ENCODE measurements at places on chromosomes 11 and 22.

GRCh38 chr11:110003426-110003825 lies 89.8 kb upstream of the ZC3H12C start:
- no peak for DNase-seq

- no peak for DNase-seq
Observed at GRCh38 chr22:33057363-33057995, 702 bp downstream of the SYN3 start.

DNA sequence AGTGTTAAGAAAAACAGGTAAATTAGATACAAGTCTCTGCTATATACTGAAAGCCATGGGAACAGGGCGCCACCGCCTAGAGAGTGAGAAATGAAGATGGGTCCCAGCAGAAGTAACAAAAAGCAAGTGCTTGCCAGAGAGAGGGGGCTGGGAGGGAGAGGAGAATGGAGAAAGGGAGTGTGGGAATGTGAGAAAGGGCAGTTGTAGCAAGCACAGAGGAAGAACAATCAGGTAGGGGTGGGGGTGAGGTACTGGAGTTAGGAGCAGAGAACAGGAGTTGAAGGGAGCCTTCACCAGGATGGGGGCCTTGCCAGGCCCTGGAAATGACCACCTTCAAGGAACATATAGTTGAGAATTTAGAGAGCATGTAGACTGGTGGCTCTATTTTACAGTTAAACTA lies 66.8 kb downstream of the TCF20 start:
- DNase-seq: no peak

DNA sequence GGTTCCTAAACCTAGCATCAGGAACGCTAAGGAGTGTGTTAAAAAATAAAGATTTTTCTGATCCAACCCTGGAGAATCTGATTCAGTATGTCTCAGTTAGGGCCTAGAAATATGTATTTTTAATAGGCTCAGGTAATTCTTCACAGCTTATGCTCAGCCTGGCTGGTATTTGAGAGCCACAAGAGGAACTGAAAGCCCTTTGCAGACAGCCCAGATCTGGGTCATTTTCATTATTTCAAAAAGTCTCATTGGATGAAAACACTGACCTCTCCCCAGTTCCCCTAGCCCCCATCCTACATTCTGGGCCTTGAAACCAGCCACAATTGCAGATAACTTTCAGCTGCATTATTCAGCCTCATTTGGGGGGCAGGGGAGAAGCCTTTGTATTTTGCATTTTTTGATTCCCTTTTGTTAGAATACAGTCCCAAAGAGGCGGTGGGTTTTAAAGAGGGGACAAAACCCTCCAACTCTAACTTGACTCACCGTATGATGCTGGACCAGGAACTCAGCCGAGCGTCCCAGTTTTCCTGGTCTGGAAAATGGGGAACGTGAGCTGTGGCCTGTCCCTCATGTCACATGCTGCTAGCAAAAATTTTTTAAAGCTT lies 66.0 kb upstream of the LARGE1 start:
- no peak for DNase-seq

GRCh38 chr22:41308054-41308453 lies 6.7 kb downstream of the ZC3H7B start:
- no peak for DNase-seq

GRCh38 chr11:70250876-70251658 lies 19.4 kb upstream of the PPFIA1 start:
- DNase-seq: no peak

DNA sequence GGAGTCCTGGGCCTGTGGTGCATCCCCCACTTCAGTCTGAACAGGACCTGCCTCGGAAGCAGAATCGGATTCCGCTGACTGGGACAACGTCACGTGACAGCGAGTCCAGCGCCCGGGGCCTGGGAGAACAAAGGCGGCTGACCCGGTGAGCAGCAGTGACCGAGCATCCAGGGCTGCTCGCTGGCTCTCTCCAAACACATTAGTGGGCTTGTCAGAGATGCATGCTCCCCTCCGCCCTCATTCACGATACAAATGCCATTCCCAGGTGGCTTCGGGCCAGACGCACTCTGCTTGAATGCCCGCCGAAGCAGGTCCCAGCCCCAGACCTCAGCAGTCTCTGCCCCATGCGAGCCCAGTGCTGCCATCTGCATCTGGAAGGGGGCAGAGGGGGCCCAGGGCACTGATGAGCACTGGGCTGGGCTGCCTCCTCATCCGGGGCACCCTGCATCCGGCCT lies 91.0 kb downstream of the WNT7B start:
- DNase-seq: no peak

DNA sequence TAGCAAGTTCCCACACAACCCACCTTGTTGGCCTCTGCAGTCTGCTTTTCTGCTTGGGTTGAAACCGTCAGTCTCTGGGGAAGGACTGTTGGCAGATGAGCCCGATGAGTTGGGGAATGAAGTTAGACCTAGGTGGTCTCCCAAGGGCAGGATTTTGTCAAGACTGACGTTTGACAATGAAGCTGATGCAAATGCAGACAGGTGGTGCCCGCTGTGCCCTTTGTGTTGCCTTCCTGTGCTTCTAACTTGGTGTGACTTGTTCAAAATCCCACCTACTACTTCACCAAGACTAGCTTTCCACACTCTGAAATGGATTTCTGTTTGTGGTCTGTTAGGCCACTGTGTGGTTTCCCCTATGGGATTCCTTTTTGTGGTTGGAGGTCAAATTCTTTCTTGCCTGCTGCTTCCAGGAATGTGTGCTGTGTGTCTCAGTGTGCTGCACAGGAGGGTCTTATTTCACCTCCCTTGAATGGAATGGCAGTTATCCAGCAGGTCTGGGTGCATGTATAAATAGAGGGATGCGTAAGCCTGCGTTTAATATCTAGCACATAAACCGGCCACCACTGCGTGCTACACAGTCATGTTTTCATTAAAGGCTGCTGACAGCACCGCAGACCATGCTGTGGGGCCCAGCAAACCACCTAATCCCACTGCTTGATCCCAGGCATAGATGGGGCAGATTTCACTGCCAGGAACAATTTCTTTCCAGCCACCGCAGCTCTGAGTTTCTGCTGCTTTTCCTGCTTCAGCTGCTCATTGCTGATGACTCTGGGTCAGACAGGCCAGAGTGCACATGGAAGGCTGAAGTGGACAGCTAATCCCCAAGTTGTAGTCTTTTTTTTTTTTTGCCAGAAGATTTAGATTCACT lies 44.8 kb downstream of the ADAMTS8 start:
- DNase-seq: no peak

GRCh38 chr11:12174477-12175143 lies 64.2 kb downstream of the MICAL2 start:
- DNase-seq: no peak

- DNase-seq: no peak
Observed at GRCh38 chr22:32202539-32203180, 2.2 kb downstream of the RFPL2 start.

- DNase-seq: no peak
Observed at GRCh38 chr22:40728731-40729189, 49.5 kb downstream of the MCHR1 start.

- DNase-seq: no peak
Observed at GRCh38 chr22:48357196-48357595, 1470.5 kb downstream of the BRD1 start.

DNA sequence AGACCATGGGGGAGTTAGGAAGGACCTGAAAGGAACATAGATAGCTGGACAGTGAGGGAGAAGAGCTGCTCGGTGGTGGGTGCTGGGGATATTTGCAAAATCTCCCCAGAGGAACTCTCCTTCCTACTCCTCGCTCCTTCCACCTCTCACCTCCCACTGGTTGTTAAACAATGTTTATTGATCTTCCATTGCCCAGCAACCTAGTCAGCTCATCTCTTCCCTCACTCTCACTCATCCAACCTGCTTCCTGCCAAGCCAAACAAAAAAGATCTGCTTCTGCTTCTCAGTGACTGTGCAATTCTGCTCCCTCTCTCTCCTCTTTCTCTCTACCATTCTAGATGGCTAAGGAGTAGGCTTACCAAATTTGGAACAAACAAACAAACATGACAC lies 115.0 kb downstream of the SLC1A2 start:
- no peak for DNase-seq

- no peak for DNase-seq
Observed at GRCh38 chr11:129333873-129334272, 41.8 kb upstream of the BARX2 start.

DNA sequence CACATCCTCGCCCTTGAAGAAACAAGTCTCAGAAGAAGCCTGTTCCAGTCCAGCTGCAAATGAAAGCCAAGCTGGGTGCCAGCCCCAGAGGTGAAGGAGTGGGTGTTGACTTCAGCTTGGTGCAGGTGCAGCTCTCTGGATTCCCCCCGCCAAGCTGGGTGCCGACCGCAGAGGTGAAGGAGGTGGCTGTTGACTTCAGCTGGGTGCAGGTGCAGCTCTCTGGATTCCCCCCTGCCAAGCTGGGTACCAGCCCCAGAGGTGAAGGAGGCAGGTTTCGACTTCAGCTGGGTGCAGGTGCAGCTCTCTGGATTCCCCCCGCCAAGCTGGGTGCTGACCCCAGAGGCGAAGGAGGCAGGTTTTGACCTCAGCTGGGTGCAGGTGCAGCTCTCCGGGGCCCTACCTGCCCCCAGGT lies 1234.0 kb downstream of the TBC1D22A start:
- DNase-seq: no peak

GRCh38 chr11:119940401-119940976 lies 197.4 kb downstream of the TRIM29 start:
- no peak for DNase-seq

- DNase-seq: no peak
Observed at GRCh38 chr11:2651826-2652271, 47.9 kb downstream of the KCNQ1OT1 start.

DNA sequence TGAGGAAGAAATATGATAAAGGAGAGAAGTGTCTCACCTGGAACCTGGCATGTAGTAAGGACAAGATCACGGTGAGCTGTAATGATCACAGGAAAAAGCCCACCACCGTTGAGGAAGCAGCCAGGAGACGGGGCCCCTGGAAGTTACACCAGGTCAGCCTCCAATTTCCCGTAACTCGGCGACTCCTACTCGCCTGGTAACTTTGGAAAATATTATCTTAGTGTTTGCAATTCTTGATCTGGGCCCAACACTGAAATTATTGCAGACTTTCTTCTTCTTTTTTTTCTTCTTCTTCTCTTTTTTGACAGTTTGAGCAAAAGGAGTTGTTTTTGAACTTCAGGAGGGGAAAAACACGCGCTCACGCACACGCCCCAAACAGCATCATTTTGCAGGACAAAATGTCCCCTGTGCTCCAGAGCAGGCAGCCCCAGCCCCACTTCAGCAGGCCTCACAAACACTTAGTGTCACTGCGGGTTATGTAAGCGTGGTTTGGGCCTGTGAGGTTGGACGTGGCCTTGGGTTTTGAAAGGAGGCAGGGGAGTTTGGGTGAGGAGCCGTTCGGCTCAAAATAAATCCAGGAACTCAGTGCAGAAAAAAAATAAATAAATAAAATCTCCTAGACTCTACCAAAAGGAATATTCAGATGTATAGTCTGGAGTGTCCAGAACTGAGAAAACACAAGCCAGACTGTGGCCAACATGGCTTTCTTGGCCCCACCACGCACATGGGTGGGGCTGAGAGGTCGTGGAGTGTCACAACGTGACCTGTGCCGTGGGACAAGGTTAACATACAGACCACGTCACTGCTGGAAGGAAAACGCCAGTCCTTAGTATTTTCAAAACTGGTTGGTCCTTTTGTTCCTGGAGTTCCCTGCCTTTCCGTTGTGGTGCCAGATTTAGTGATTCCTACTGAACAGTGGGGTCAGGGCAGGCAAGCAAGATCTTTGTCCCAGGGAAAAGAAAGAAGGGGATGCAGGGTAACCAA lies 26.3 kb upstream of the MN1 start:
- no peak for DNase-seq

GRCh38 chr22:24427500-24428164 lies at the start of gene ADORA2A:
Gene ADORA2A (plus strand): TSS chr22:24427599. CDS start chr22:24433405, 5,806 bp downstream.
- peak; percentile 46 for DNase-seq

DNA sequence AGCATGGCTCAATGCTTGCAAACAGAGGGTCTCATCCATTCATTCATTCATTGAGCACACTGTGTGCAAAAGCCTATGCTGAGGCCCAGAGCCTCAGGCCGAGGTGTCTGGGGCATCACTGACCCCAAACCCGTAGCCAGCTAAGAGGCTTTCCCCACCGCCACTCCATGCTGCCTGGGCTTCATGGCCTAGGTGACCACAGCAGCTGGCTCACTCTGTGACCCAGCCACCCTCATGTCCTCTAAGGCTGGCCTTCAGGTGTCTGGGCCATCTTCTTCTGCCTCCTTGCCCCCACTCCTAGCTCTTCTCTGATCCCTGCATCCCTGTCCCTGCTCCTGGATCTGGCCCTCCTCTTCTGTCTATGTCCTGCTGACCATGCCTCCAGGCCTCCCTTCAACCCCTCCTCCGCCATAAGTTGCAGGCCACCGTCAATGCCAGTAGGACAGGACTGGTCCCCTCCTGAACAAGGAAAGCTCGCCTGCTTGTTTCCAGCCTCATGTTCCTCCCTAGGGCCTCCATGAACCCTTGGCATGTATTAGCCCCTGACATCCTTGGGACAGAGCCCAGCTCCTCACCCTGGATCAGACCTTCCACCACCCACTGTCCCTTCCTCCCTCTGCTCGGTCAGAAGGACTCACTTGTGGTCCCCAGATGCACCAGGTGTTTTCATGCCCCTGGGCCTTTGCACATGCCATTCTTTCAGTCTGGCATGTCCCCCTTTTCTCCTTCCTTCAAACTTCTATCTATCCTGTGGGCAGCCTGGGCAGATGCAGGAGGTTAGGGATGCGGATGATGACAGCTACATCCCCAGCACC lies 92.8 kb downstream of the MYEOV start:
- no peak for DNase-seq

DNA sequence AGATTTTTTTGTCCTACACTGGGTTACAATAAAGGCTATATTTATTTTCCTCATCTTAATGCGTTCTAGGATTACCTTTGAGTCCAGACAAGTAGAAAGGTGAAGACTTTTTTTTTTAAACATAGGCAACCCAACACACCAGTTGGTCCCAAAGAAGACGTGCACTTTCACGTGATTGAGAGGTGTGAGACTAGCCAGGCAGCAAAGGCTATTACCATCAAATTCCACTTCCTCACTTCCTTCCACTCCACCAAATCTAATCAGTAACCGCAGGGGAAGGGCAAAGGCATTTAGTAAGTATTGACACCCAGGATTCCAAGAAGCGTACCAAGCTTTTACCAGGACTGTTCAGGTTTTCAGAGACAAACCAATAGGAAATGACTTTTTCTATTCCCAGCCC lies 109.3 kb downstream of the APIP start:
- DNase-seq: no peak

GRCh38 chr11:74460481-74461154 lies 6.7 kb downstream of the KCNE3 start:
- DNase-seq: no peak

- DNase-seq: no peak
Observed at GRCh38 chr22:46923394-46923793, 160.9 kb downstream of the TBC1D22A start.

GRCh38 chr11:27401833-27402316 lies 38.9 kb upstream of the CCDC34 start:
- no peak for DNase-seq

Data from stimulated activated CD8-positive, alpha-beta memory T cell treated with anti-CD3 and anti-CD28 coated beads, Interleukin-15, amount 100 ng/mL, for 24 hours (primary cell).